Stimulated activated naive CD4-positive, alpha-beta T cell (primary cell): ENCODE measurements at places on chromosomes 2 and 18.
A peak's percentile ranks its signal among the peaks of the same experiment; 100 is the strongest.

- no peak for DNase-seq
These were observed 127.5 kb upstream of the GAREM1 start for GRCh38 chr18:32598144-32598543.

- DNase-seq, result peak; percentile 24
These were observed 22.8 kb downstream of the ZSCAN30 start for GRCh38 chr18:35267161-35267651.

DNA sequence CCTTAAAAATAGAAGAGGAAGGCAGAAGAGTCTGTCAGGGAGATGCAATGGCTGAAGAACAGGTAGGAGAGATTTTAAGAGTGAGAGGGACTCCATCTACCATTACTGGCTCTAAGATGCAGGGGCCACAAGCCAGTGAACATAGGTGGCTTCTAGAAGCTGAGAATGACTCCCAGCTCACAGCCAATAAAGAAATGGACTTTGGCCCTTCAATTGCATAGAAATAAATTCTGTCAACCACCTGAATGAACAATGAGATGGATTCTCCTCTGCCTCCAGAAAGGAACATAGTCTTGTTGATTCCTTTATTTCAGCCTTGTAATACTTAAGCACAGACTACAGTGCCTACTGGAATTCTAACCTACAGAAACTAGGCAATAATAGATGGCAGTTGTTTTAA, 603.3 kb upstream of the NXPH2 start:
- DNase-seq, result no peak

GRCh38 chr2:47056868-47057686, 98.0 kb downstream of the STPG4 start:
- DNase-seq, result no peak

DNA sequence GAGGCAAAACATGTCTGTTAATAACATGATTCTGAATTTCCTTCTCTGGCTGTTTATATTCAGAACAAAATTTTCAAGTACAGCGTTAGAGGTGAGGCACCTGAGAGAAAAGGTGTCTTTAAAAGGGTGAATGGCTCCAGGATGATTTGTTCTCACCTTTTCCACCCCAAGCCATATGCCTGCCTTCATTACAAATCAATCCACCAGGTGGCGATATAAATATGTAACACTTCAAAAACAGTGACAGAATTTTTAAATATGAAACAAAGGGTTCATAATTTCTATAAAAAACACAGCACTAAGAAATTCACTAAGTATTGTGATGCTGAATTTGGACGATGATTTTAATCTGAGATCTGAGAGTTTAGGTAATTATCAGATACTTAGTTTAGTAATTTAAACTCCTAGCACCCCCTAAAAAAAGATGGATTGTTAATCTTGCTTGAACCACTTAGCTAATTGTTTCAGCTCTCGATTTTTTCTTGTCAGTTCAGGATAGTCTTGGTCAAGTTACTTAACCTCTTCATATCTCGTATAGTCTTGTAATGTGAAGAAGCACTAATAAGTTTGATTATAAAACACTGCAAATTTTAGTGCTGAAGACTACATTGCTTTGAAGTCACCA, 528.8 kb downstream of the CPS1 start:
- DNase-seq, result no peak

DNA sequence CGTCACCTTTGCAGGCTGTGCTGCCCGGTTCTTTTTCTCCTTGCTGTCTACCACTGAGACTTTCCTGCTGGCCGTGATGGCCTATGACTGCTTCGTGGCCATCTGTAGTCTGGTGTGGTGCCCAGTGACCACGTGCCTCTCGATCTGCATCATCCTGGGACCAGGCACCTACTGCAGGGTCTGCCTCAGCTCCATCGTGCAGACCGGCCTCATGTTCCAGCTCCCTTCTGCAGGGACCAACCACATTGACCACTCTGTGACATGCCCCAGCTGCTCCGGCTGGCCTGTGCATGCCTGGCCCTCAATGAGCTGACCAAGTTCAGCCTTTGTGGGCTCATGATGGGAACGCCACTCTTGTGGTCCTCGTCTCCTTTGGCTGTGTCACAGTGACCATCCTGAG, 26.7 kb downstream of the COPS9 start:
- DNase-seq, result no peak

GRCh38 chr2:131033786-131034121, 59.5 kb downstream of the FAM168B start:
- no peak for DNase-seq

DNA sequence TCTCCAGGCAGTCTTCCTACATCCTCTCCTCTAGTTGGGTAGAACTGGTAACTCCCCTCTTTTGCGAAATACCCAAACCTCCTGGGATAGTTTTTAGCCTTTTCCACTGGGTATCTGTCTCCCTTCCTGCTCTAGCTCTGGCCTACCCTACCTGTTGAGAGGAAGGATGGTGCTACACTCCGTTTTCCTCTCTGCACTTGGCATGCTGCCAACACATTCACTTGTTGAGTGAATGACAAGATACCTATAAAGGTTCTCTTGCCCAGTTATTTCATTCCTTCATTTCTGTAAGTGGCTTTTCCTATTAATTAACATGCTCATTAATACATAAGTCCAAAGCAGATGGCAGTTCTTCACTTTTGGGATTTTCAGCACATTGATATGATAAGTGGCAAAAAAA, 293.8 kb downstream of the CNTNAP5 start:
- no peak for DNase-seq

GRCh38 chr2:126792993-126793392, 105.7 kb upstream of the TEX51 start:
- no peak for DNase-seq

GRCh38 chr2:132680544-132680943, 10.5 kb upstream of the LYPD1 start:
- DNase-seq, result no peak

DNA sequence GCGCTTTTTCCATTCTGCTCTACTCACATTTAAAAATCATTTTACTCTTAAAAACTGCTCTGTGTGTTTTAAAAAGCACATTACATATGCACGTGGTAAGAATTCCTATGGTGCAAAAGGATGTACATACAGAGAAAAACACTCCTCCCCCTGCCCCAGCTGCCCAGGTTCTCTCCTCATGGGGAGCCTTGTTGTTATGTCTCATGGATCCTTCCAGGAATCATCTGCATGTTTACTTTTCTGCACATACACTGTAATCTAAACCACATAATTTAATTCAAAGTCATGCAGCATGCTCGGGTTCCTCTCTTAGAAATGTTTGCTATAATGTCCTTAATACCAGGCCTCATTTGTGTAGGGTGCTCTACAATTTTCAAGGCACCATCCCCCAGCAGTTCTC, 243.3 kb downstream of the LOXHD1 start:
- DNase-seq, result no peak

DNA sequence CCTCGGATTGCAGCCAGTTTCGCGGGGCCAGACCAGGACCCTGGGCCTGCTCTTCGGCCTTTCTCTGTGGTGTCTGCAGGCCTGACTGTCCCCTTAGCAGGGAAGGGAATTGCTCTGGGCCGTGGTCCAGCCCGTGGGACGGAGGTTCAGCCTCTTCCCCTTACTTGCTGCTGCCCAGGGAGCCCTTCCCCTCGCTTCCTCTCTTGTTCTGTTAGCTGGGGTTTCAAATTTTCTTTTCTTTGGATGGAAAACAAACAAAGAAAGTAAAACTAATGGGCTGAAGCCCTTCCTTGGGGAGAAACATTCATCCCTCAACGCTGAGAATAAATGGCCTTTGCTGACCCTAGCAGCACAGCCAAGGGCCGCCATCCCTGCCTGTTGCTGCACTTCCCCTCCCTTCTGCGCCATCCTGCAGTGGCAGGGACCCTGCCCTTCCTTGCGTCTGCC, 52.4 kb downstream of the ASAP2 start:
- DNase-seq, result no peak

GRCh38 chr2:6113786-6114185, 421.6 kb downstream of the SOX11 start:
- no peak for DNase-seq

GRCh38 chr18:77984833-77985232, 735.2 kb downstream of the GALR1 start:
- no peak for DNase-seq

DNA sequence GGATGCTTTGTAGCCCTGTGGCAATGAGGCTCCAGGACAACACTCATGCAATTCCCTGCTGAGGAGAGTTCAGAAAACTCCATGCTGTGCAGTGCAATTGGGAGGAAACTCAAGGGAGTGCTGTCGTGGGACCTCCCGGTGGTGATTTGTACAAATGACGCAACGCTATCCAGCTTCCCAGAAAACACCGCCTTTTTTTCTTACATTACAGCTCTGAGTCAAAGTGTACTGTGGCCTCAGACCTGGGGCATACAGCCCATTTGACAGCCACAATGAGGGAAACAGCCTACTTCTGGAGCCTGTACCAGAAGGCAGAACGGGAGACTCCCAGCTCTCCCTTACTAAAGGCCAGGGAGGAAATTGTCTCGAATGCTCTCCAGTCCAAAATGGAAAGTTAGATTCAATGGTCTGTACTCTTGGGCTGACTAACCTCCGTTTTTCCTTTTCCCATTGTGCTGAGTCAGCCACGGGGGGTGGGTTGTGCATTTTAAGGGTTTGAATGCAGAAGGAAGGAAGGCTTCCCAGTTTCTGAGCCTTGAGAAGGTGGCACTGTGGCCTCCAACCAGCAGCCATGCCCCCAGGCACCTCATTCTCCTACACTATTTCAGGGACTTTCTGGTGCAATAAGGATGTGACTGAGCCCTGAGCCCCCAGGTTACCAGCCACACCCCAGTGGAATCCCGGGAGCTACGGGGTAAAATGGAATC, 16.4 kb upstream of the CYP1B1 start:
- no peak for DNase-seq

DNA sequence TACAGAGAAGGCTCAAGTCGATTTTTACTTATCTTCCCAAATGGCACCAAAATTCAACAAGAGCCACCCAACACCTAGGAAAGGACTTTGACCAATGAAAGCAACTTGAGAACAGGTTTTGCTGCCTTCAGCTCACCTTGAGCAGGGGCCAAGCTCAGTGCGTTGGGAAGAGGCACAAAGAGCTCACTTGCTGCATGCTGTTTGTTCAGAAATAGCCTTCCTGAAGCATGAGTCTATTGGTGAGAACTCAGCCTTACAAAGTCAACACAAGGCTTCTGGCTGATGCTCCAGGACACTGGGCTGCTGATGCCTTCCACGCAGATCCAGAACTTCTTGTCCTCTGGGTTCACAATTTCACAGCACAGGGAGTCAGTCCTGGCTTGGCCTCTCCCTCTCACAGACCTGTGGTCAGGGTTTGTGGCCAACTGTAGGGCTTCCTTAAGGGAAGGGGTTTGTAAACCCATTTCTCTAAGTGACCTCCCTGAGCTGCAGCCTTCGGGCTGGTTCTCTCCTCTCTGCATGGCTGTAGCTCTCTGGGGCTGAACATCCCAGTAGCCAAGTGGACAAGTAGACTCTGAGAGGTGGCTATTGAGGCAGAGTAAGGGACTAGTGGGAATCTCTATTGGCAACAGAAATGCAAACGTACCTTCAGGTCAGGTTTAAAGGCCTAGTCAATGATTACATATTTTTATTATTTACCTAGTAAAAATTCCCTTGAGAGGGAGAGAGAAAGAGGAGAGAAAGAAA, 124.7 kb upstream of the GATA6 start:
- DNase-seq, result no peak

- no peak for DNase-seq
These were observed 24.6 kb downstream of the DNAJC10 start for GRCh38 chr2:182740701-182741100.

DNA sequence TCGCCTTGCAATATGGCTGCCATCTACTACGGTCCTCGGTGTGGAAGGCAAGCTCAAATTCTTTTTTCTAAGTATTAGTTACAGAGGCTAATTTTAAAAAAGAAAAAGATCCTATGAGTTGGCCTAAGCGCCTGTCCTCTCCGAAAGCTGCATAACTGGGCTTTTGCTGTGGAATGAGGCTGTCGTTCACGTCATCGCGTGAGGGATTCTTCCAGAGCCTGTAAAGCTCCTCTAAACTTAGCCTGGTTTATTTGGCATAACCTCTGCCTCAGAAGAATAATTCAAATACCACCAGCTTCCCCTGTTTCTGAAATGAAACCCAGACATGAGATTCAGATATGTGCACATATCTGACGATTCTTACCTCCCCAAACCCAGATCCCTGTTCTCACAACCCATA, 187.4 kb downstream of the DNER start:
- DNase-seq, result no peak

GRCh38 chr18:7754725-7755181, 187.6 kb downstream of the PTPRM start:
- DNase-seq, result no peak

DNA sequence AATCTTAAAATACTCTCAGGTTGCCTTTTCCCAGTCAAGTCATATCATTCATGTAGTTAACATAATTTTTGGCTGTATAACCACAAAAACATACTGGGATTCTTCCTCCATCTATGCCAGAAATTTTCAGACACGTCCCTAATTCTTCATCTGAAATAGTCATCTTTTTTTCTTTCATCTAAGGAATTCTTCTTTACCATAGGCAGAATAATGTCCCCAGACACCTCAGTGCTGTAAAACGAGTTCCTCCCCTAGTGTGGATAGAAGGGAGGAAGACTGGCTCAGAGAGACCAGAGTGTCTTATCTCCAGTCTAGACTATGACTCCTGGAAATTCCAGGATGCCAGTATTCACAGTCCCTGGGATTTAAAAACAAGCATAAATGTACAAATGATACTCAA, 127.8 kb downstream of the MREG start:
- DNase-seq, result no peak

- DNase-seq, result no peak
These were observed 117.1 kb upstream of the DTNA start for GRCh38 chr18:34592961-34593382.

DNA sequence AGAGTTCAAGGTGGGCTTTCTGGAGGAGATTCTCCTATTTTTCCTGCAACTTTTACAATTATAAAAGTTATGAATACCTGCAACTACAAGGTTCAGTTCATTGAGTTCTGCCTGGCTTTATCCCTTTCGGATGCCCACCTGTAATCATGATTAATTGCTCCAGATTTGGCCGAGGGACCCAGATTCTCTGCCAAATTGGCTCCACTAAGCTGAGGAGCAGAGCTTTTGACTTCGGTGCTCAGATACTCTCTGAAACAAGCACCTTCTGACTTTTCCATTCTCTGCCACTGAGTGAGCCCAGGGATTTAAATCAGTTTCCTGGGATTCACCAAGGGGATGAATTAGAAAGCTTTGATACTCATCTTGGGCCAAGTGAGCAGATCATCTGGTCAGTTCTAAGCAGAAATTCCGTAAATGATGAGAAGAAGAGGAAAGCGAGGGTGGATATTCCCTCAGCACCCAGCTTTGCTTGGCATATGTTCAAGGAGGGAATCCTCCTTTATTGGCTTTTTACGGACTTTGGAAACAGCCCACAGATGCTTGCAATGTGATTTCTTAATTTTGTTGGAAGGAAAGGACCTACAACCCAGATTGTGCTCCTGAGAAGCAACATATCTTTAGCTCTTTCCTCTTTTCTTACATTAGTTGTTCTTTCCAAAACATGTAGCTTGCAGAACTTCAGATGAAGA, 179.2 kb downstream of the SETBP1 start:
- DNase-seq, result no peak

GRCh38 chr2:3965953-3966352, 262.6 kb downstream of the DCDC2C start:
- DNase-seq, result no peak

DNA sequence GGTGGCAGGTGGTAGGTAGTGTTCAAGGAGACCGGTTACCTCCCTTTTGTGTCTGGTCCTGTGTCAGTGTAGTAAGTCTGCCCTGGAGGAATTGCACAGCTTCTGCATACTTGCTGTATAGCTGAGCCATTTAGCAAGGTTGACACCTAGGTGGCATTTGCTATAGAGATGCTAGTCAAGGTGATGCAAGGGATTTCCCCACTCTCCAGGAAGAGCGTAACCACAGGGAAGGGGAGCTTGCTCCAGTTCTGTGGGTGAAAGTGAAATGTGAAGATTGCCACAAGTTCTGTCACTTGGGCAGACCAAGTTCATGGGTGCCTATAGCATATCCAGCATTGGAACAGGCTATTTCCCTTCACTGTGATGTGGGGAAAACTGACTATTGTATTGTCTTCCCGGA, 28.1 kb downstream of the NAT8 start:
- no peak for DNase-seq
